ENCODE measurements at places on chromosomes 12 and 14.

DNA sequence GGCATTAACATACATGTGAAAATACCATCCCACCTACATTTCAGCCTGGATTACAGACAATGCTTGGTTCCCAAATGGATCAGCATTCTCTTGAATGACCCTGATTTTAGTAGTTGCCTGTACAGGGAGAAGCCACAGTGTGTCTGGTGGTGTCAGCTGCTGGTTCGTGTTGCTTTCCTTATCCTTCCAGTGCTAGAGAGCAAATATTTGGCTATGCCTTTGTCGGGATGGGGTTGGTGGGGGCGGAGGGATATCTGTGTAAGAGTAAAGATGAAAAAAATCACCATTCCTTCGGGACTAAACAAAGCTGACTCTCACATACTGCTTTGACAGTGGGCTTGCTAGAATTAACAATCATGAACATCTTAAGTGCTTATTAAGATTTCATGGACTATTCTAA is 96.0 kb downstream of the PTPRR start:
- DNase-seq, result no peak

DNA sequence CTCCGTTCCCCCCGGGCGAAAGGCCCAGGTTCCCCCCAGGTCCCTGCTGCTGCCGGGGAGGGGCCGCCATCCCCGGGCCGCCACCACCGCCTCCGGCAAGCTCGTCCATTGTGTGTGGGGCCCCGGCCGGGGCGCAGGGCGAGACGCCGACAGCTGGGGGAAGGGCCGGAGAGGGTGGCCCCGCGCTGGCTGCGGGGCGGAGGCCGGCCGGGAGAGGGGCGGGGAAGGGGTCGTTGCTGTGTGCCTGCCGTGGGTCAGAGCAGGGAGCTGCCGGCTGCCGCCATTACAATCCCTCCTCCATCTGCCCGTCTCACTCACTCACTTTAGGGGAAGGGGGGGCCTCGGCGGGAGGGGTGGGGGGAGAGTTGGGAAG is at the start of gene STRN3:
STRN3 (minus strand) TSS at position 303 of the 373 bp plus-strand sequence; CDS start at position 109, 194 bp downstream.
- DNase-seq, result no peak

DNA sequence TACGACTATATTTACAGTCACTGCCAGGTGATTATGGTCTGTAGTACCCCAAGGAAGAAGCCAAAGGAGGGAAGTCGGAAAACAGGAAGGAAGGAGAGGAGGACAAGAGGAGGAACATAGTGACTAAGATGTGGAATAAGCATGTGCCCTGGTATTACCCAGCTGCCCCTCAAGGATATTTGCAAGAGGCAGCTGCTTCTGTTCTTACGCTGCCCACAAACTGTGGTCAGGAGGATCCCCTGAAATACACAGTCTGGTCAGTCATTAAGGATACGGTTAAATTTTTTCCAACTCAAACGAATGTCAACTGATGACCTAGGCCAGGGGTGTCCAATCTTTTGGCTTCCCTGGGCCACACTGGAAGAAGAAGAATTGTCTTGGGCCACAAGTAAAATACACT is 126.5 kb downstream of the CMAS start:
- no peak for DNase-seq

DNA sequence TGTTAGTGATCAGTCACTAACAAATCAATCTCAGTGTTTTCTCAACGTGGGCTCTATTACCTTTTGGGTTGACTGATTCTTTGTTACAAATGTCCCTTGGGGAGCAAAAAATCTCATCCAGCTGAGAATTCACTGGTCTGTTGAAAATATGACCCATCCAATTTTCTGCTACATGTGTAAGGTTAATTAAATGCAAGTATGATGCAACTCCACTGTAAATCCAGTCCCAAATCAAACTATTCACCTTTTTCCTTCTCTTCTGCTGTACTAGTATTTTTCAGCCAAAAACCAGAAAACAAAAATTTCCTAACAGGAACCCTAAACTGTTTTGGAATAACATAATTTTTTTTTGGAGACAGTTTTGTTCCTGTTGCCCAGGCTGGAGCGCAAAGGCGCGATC is 2.2 kb downstream of the ERH start:
- no peak for DNase-seq

DNA sequence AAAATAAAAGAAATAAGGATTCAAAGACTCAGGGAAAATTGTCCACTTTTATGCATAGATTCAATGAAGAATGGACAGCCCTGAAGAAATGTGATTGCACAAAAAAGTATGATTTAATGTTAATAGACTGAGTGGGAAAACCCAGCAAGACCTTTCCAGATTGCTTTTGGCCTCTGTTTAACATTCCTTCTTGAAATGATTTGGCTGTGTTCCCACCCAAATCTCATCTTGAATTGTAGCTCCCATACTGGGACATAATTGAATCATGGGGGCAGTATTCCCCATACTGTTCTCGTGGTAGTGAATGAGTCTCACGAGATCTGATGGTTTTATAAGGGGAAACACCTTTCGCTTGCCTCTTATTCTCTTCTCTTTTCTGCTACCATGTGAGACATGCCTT is 1316.9 kb upstream of the SEL1L start:
- DNase-seq, result no peak

GRCh38 chr14:35964697-35965286 is 138.7 kb downstream of the BRMS1L start:
- no peak for DNase-seq

DNA sequence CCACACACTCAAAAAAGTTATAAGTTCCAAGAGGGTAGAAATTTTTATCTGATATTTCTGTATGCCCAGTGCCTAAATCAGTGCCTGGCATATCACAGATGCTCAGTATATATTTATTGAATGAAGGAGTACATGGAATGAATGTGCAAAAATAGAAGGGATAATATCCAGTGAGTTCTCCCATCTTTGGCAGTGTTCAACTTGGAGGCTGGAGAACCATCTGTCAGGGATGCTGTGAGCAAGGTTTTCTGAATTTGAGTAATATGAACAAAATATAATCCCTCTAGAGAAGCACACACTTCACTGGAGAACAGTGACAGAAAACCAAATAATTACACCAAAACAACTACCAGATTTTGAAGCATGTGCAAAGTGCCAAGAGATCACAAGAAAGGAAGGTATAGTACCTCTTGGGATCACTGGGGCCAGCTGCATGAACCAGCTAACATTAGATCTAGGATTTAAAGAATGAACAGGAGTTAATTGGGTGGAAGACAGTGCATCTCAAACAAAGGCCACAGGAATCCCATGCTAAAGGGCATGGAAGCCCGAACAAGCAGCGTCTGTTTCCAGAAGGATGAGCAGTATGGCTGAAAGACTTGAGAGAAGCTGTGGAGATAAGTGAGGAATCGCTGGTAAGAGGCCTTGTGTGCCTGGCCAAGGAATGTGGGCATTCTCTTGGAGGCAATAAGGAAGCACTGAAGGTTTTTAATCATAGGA is 11.5 kb downstream of the SLC8A3 start:
- no peak for DNase-seq

GRCh38 chr12:109830718-109831117 is 2.5 kb downstream of the TRPV4 start:
- no peak for DNase-seq

DNA sequence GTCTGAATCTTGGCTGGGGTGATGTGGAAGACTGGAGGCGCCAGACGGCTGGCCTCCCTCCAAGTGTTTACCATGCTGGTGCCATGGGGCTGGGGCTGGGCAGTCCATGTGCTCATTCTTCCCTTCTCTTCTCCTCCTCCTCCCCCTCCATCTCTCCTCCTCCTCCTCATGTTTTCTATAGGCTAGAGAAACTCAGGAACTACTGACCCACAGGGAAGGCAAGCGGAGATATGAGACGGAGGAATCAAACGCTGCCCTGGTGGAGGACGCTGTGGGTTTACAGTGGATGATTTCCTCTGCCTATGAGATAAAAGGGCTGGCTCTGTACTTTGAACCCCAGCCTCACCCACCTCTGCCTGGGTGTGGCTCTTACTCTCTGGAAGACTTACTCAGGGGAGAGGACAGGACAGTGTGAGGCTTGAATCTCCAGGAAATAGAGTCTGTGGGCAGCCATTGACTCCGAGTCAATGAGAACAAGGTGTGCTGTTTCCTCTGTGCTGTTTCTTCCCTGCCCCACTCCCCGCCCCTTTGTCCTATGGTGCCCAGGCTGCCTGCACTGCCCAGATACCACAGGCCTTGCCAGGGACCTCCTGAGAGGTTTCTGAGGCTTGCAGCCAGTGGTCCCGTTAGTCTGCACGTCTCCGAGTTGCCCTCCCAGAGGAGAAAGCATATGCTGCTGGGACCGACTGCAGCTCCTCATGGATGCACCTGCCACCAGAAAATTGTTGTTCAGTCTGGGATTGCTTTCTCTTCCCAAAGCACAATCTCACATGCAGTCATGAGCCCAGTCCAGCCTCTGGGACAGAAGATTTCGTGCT is 132.6 kb upstream of the ARHGAP5 start:
- DNase-seq, result peak; percentile 27

DNA sequence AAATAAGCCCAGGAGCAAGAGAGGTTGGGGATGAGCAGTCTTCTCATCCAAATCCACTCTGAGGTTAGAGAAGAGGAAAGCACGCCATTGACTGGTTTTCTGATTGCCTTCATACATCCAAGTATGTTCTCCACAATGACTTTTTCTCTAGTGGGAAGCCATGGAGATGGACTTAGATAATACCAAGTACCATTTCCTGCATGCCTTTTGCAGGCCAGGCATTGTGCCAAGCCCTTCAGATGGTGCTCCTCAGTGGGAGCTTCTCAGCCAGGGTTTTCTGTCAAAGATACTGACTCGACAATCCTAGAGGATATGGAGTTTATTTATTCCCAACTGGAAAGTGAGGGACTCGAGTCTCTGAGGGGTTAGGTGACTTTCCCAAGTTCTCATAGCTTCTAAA is 218.0 kb downstream of the ZFP36L1 start:
- no peak for DNase-seq

- DNase-seq, result no peak
Measured at GRCh38 chr12:118249547-118249946, 113.6 kb downstream of the PEBP1 start.

GRCh38 chr14:55781046-55781445 is 201.0 kb downstream of the KTN1 start:
- DNase-seq, result no peak

- DNase-seq, result no peak
Measured at GRCh38 chr14:77306851-77307496, 13.7 kb downstream of the POMT2 start.

GRCh38 chr12:14403711-14404196 is 38.3 kb downstream of the ATF7IP start:
- DNase-seq, result peak; percentile 46

GRCh38 chr14:73761618-73762355 is 47.6 kb upstream of the PNMA1 start:
- no peak for DNase-seq

DNA sequence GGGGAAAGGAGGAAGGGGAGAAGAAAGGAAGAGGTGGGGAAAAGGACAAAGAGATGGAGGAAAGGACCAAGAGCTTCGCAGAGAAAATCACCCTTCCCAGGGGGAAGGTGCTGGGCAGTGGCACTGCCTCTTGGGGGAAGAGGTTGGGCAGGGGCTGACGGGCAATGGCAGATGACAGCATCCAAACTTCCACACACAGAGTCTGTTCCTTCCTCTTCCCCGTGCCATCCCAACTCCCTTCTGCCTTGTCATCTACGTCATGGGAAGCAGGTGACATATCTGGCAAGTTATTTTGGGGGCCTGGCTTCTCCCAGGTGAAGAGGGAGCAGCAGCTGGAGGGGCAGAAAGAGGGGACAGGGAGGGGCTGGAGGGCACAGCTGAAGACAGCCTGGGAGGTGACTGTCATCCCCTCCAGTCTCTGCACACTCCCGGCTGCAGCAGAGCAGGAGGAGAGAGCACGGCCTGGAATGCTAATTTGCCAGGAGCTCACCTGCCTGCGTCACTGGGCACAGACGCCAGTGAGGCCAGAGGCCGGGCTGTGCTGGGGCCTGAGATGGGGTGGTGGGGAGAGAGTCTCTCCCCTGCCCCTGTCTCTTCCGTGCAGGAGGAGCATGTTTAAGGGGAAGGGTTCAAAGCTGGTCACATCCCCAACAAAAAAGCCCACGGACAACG is 43.9 kb upstream of the IQSEC3 start:
- DNase-seq, result no peak

GRCh38 chr12:123634142-123634561 is 523 bp downstream of the GTF2H3 start:
- no peak for DNase-seq

GRCh38 chr14:38856798-38857197 is 246.2 kb downstream of the SEC23A start:
- no peak for DNase-seq

- DNase-seq, result no peak
Measured at GRCh38 chr12:65584016-65584415, 240.3 kb upstream of the HMGA2 start.

DNA sequence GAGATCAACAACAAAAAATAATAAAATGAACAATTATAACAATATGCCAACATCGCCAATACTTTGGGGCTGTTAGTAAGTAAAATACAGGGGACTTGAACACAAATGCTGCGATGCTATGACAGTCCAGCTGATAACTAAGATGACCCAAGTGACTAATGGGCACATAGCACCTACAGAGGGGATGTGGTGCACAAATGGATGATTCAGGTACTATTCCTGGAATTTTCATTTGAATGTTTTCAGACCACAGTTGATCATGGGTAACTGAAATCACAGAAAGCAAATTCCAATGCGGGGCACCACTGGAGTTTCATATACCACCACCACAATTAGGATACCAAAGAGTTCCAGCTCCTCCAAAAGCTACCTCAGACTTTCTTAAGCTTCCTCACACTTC is 82.9 kb downstream of the RCOR1 start:
- DNase-seq, result no peak

- no peak for DNase-seq
Measured at GRCh38 chr12:45234139-45234865, 18.4 kb downstream of the ANO6 start.

- no peak for DNase-seq
Measured at GRCh38 chr12:20211981-20212421, 156.3 kb upstream of the PDE3A start.
